ENCODE measurements at places on chromosomes 16 and 17.

DNA sequence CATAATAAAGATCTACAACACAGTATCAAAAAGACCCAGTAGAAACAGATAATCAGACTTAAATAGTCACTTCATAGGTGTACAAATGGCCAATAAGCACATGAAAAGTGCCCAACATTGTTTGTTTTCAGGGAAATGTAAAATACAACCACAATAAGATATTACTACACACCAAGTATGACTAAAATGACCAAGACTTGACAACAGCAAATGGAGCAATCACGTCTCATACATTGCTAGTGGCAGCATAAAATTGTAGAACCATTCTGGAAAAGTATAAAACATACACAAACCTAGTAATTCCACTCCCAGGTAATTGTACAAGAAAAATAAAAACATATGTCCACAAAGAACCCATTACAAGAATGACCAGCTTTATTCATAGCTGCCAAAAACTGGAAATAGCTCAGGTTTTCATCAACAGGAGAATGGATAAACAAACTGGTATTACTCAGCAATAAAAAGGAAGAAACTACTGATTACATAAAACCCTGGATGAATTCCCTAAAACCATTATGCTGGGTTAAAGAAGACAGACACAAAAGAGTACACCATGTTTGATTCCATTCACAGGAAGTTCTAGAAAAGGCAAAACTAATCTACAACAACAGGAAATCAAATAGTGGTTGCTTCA, 85.6 kb downstream of the TTC19 start:
- peak; percentile 77 for DNase-seq

DNA sequence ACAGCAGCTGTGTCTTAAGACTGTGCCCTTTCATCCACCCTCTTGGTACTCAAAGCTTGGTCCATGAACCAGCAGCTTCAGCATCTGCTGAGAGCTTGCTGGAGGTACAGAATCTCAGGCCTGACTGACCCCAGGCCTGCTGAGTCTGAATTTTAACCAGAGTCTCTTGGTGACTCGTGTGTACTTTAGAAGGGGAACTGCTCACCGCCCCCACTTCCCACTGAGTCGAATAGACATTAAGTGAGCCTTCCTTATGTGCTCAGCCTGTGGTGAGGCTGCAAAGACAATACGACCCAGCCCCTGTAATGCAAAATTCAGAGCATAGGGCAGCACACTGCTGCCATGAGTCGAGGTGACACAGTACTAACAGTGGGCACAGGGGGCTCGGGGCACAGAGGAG, 662.8 kb downstream of the WWOX start:
- no peak for DNase-seq

DNA sequence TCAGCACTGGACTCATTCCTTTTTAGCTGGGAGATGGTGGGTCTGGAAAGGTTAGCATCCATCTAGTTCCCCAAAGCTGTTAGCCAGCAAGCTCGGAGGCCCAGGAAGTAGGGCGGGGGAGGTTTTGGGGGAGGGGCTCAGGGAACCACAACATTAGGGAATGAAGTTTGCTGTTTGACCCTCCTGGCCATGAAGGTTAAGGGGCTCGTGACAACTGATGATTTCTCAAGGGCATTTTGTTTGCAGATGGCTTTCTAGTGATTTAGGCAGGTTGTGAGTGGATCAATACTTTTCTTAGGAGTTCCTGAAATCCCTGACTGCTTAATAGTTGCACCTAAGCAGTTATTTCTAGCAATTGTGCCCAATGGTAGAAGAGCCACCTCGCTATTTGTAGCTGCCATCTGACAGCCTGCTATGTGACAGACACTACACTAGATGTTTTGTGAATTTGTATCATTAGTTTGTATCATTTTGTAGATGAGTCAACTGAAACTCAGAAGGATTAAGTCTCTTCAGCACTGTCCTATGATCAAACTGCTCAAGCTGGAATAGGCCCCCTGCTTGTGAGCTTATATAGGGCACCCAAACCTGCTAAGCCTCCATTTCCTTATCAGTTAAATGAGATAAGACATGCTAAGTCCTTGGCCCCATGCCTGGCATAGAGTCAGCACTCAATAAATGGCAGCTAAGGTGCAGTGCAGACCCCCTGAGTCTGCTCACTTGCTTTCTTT, 146.4 kb downstream of the IRX3 start:
- DNase-seq: peak; percentile 3

DNA sequence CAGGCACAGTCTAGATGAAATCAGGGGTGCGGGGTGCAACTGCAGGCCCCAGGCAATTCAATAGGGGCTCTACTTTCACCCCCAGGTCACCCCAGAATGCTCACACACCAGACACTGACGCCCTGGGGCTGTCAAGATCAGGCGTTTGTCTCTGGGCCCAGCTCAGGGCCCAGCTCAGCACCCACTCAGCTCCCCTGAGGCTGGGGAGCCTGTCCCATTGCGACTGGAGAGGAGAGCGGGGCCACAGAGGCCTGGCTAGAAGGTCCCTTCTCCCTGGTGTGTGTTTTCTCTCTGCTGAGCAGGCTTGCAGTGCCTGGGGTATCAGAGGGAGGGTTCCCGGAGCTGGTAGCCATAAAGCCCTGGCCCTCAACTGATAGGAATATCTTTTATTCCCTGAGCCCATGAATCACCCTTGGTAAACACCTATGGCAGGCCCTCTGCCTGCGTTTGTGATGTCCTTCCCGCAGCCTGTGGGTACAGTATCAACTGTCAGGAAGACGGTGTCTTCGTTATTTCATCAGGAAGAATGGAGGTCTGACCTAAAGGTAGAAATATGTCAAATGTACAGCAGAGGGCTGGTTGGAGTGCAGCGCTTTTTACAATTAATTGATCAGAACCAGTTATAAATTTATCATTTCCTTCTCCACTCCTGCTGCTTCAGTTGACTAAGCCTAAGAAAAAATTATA, 1.6 kb downstream of the HBA1 start:
- no peak for DNase-seq

DNA sequence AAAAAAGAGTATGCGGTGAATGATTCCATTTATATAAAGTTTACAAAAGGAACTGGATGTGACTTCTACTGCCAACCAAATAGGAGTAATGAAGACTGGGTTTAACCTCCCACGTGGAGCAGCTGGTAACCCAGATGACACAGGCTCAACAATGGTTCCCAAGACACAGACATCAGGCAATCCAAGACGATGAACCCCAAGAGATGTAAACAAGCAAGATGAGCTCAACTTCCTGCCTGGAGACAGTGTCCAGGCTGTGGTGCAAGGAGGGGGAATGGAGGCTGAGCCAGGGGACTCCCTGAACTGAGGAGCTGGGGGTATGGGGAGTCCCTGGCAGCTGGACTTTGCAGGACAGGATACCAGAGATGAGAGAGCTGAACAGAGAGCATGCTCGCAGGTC, 104.7 kb downstream of the LITAF start:
- peak; percentile 71 for DNase-seq

- peak; percentile 17 for DNase-seq
Measured at GRCh38 chr17:40519089-40519775, 17.8 kb upstream of the TNS4 start.

All from M059J (cell line).